AG09319 (cell line): ENCODE measurements at places on chromosomes 11 and 22.

DNA sequence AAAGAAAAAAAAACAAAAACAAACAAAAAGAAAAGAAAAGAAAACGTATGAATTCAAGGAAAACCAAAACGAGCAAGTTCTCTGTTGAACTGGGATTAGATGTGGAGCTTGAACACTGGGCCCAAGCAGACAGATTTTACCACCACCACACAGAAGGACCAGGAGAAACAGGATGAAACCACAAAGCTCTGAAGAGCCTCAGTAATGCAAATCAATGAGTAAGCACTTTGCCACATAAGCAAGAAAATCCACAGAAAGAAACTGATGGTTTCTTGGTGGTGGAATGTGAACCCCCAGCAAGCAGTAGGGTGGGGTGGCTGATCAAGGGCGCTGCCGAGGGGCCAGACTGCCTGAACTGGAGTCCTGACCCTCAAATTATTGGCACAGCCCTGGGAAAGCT is 50.9 kb upstream of the NFRKB start:
- no peak for DNase-seq

GRCh38 chr22:25023879-25024278 is 71.4 kb downstream of the KIAA1671 start:
- no peak for DNase-seq

DNA sequence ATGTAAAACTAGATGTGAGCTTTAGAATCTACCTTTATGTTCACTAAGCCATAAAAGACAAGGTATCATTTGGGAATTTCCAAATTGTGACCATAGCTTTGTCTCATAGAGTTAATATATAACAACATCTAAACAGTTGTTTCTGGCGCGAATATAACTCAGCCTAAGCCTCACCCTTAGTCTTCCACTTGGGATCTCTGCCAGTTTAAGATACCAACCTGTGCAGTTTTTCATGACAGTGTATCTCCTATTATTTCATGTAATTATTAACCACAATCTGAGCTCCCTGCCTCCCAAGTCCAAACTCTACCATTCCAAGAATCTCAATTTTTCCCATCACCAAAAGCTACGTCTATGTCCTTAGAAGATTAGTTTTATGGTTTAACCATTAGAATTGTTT is 572.5 kb upstream of the ISX start:
- DNase-seq = no peak

- DNase-seq = no peak
Measured at GRCh38 chr11:120527111-120527761, 15.7 kb downstream of the GRIK4 start.

DNA sequence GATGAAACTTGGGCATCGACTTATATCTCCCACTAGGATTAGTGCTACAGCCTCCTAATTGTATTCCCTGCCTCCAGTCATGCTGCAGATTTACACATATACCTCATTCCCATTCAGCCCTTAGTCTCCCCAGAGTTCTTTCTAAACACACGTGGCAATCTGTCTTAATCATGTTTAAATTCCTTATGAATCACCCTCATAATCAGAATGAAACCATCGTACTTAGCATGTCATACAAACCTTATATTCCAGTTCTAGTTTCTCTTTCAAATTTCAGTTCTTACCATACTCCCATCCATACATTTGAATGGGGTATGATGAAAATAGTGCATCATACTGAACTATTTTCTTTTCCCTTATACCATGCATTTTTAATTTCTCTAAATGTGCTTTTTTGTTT is 6.0 kb upstream of the OR10A2 start:
- no peak for DNase-seq
